ENCODE measurements at places on chromosomes 16 and 17. TPM values are rescaled to one million over a fixed set of nuclear protein-coding genes. Genes with fewer than 3 reads are reported as not detected.

The KRT16 gene
- 0.44 TPM for total RNA-seq

The TBC1D3G gene
- total RNA-seq: not detected

The NATD1 gene
- 8.6 TPM for total RNA-seq

The SRCIN1 gene
- total RNA-seq: 1.4 TPM

The GRAPL gene
- 1.0 TPM for total RNA-seq

The EFTUD2 gene
- 59.0 TPM for total RNA-seq

The TMEM114 gene
- total RNA-seq: not detected

The CLDN6 gene
- total RNA-seq: not detected

The PNMT gene
- total RNA-seq: 11.2 TPM

The CD19 gene
- 0.12 TPM for total RNA-seq
